ENCODE measurements at places on chromosomes 5 and 9.
A peak's percentile ranks its signal among the peaks of the same experiment; 100 is the strongest.

DNA sequence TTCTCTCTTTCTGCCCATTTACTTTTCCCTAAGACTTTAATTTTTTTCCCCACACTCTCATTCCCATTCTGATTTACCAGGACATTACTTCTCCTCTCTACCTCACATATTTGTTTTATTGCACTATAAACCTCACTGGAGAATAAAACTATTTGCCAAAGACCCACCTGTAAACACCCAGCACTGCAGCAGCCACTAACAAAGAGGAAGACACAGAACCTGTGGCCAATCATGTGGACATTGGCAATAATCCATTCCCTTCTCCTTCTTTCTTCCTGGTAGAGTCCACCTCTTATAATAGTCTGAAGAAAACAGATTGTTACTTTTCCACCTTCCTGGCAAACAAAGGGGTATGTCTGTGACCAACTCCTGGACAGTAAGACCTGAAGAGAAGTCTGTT lies 8.3 kb upstream of the THBS4 start:
- DNase-seq: no peak

DNA sequence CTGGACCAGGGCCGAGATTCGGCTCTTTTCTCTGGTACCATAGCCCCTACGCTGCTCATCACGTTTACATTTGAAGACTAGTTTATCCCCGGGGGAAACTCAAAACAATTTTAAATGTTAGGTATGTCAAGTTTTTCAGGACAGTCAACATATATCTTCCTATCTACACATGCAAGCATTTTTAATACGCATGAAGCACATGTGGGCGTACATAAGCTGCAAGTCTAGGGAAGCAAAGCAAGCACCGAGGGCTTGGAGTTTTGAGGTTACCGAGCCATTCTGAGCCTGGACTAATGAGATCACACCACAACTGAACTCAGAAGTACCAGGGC lies 154.4 kb downstream of the AUH start:
- no peak for DNase-seq

DNA sequence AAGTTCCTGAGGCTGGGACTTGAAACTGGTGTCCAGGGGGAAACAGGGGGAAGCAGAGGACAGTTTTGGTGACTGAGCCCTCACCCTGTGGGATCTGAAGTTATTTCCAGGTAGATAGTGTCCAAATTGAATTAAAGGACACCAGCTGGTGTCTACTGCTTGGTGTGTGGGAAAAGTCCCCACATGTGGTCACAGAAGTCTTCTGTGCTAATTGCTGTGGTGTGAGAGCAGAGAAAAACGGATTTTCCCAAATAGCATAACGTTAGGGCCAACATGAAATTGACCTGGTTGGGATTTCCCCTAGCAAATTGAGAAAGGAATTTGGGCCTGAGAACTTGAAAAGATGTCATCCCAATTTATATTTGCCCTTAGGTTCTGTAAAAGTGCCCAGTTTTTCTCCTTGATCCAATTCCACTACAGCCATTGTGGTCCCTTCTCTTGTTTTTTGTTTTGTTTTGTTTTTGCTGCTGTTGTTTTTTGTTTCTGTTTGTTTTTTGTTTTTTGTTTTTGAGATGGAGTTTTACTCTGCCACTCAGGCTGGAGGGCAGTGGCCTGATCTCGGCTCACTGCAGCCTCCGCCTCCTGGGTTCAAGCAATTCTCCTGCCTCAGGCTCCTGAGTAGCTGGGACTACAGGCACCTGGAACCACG lies 5.6 kb upstream of the STARD4 start:
- peak; percentile 26 for DNase-seq

DNA sequence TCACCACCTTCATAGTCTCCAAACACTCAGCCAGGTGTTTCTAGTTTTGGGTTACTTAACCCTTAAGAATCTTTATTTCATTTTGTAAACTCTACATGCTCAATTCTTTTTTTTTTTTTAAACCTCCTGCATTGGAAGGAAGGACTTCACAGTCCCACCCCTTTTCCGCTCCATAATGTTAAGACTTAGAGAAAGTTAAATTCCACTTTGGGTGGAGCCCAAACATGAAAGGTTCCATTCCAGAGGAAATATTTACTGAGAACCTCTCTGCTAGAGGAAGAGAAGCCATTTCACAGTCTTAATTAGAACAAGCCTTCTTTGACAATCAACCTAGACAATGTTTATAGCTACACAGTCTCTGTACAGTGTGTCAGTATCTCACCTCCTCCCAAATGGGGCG lies 312.3 kb downstream of the MLLT3 start:
- no peak for DNase-seq

DNA sequence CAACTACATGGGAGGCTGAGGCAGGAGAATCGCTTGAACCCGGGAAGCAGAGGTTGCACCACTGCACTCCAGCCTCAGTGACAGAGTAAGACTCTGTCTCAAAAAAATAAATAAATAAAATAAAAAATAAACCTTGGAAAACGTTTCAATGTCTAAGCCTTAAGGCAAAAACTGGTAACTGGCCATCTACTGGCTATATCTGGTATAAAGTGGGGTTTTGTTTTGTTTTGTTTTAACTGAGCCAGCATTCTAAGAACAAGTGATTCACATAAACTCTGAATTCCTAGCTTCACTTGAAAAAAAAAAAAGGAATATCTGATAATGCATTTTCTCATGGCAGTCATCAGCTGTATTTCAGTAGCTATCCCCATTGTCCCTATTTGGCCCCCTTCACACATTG lies 126.1 kb upstream of the EFNA5 start:
- DNase-seq: no peak

- peak; percentile 75 for DNase-seq
Observed at GRCh38 chr5:56415356-56415765, 182.2 kb upstream of the ANKRD55 start.

- DNase-seq: peak; percentile 32
Observed at GRCh38 chr5:68641211-68641610, 425.7 kb downstream of the PIK3R1 start.

GRCh38 chr5:79547429-79547822 lies 33.5 kb upstream of the HOMER1 start:
- no peak for DNase-seq

DNA sequence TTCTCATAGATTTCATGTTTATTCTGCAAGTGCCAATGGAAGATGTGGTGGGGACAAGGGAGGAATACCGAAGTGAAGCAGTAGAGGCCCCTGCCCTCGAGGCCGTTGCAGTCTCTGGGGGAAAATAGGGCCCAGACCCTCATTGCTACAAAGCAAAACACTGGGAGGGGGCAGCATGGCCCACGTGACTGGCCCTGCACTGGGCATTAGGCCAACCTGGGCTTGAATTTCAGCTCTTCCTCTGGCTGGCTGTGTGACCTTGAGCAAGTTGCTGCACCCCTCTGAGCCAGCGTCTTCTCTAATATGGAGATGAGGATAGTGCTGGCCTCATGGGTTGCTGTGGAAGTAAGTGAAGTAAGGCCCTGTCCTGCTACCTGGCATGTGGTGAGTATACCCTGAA lies 709 bp upstream of the SYNPO start:
- DNase-seq: no peak

- DNase-seq: no peak
Observed at GRCh38 chr5:15106530-15107283, 235.1 kb upstream of the ANKH start.

DNA sequence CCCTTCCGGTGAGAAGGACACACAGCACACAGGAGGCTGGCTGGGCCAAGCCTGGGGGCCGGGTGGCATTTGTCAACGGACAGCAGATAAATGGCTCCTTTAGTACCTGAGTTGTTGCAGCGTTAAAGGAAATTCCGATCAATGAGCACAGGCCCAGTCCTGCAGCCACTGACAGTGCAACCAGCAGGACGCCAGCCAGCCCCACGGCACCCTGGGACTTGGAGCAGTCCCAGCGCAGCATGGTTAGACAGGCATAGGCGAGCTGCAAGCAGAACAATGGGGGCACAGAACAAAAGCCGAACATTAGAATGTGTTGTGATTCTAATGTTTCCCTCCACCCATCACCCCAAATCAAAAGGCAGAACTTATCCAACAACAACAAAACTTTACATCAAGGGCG lies 39.3 kb downstream of the PTCH1 start:
- DNase-seq: no peak

GRCh38 chr9:121636341-121636865 lies 15.0 kb upstream of the DAB2IP start:
- DNase-seq: no peak

DNA sequence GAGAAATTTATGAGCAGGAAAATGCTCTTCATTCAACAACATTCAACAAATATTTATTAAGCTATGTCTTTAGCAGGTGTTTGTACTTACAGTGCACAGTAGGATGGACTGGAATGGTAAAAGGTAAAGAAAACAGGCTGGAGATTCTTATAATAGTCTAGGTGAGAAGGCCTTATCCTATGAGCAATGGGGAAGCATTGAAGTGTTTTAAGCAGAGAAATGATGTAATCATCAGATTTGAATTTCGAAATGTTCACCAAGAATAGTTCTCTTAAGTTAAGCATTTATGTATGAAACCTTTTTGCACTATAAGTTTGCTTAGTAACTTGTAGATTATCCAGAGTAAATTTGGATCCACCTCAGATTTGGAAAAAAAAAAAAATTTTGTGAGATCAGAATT lies 209.3 kb downstream of the NR3C1 start:
- no peak for DNase-seq

Measured in GM06990 (cell line).